ENCODE measurements at places on chromosomes 12 and 14.

DNA sequence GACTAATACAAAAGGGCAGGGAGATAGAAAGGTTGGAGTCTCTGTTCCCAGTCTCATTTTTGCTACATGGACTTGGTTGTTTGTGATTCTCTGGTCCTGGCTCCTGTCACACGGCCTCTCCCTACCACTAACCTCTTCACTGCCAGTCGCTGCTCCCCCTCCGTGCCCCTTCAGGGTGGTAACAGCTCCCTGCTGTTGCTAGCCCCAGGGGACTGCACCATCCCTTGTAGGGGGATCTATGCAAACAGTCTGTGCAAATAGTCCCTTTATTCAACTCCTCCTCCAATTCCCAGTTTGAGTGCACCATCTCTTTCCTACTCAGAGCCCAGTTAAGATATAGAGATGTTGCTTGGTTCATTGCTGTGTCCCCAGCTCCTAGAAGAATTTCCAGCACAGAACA, 51.1 kb downstream of the CCDC60 start:
- no peak for DNase-seq

DNA sequence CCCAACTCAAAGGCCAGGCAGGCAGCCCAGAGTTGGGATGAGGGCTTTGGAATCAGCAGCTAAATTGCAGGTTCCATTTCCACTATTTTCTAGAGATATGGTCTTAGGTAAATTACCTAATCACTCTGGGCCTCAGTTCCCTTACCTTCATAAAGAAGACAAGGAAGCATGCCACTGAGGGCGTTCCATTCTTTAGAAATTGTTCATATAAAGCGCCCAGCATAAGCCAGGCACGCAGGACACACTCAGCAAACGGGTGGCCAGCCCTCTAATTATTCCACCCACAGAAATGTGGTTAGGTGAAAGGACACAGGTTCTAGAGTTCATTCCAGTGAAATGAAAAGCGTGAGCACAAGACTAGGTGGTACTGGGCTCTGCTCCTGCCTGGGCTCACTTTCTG, 87.9 kb upstream of the BCL11B start:
- DNase-seq: no peak

- DNase-seq: no peak
Observed at GRCh38 chr14:53742233-53742620, 214.4 kb downstream of the BMP4 start.

DNA sequence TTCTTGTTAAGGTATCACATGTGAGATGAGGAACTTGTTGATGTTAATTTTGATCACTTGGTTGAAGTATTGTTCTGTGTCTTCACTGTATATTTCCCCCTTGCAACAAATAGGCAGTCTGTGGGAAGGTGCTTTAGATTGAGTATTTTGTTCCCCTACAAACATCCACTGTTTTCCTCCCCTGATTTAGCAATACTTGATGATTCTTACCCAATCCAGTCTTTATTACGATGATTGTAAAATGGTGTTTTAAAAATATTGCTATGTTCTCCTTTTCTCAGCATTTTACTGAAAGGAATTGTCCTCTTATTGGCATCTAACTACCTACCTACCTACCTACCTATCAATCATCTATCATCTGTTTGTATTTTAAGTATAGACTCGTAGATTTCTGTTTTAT, 66.3 kb downstream of the ETNK1 start:
- DNase-seq: no peak

DNA sequence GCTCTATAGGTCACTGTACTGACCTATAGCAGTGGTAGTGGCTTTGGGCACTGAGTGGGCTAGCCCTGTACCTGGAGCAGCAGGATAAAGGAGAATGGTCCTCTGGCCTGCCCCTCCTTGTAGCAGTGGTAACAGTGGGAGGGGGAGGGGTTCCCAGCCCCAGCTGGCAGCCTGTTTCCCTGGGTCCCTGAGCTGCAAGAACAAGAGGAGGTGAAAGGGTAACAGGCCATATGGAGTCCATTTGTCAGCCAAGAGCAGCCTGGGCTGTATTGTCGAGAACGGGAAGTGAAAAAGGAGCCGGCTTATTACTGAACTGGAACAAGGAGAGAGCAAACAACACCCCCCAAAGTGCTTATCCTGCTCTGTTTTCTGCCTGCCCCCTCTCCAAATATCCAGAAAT, 73.8 kb upstream of the SRSF5 start:
- no peak for DNase-seq

DNA sequence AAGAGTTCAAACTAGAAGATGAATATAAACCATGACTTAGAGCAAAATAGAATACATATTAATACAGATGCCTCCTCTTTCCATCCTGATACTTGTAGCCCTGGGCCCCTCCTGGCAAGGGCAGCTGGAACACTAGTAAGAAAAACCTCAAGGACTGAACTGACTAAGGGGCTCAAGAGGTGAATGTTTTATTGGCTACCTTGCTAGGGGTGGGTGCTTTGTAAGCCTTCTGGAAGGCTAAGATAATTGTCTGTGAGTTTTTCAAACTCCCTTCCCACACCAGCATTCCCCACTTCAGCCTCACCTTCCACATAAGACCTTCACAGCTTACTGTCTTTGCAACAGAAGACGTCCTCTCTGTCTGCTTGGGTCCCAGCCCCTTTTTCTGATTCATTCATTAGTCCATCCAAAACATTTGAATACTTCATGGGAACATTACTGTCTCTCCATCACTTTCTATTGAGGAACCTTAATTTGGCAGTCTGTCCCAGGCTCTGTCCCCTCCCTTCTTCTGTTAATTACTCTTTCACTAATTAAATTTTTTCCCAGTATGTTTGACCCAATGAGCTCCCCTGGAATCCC, 1.1 kb upstream of the MARCHF9 start:
- DNase-seq: no peak
